ENCODE measurements at places on chromosomes 6 and 20. TPM values are rescaled to one million over a fixed set of nuclear protein-coding genes. Genes with fewer than 3 reads are reported as not detected.

The OR2H1 gene
- total RNA-seq, result not detected

The MCHR2 gene
- total RNA-seq, result not detected

The DPPA5 gene
- not detected for total RNA-seq

The PTCRA gene
- not detected for total RNA-seq

The NR2E1 gene
- not detected for total RNA-seq

The MLN gene
- not detected for total RNA-seq

The LAMP5 gene
- total RNA-seq, result 0.16 TPM

The COL9A1 gene
- not detected for total RNA-seq

The VEGFA gene
- total RNA-seq, result 107 TPM

The FOXC1 gene
- total RNA-seq, result 134 TPM
